ENCODE measurements at places on chromosomes 13 and 19.

DNA sequence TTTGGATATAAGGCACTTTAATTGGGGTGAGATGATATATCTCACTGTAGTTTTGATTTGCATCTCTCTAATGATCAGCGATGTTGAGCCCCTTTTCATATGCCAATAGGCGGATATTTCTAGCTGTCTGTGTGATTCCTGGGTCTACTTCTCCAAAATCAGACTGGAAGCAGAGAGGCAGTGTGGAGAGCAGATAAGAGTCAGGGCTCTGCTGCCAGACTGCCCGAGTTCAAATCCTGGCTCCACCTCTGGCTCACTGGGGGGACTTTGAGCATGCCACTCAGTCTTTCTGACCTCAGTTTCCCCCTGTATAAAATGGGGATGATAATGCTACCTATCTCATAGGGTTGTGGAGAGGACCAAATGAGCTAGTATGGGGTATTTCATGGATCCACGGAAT lies 24.0 kb upstream of the ACP7 start:
- no peak for DNase-seq

- DNase-seq, result no peak
Observed at GRCh38 chr19:8150998-8151766, 1.8 kb upstream of the FBN3 start.

- no peak for DNase-seq
Observed at GRCh38 chr13:114126789-114127472, 5.5 kb downstream of the RASA3 start.

- DNase-seq, result no peak
Observed at GRCh38 chr19:42042455-42043170, 27.4 kb downstream of the GRIK5 start.

GRCh38 chr13:26518451-26518959 lies 39.0 kb upstream of the WASF3 start:
- DNase-seq, result no peak

- DNase-seq, result no peak
Observed at GRCh38 chr13:50955241-50955640, 45.6 kb downstream of the RNASEH2B start.

GRCh38 chr19:19475849-19476828 lies 39.2 kb downstream of the TSSK6 start:
- no peak for DNase-seq

GRCh38 chr13:111919286-111919685 lies 147.7 kb upstream of the SOX1 start:
- no peak for DNase-seq

DNA sequence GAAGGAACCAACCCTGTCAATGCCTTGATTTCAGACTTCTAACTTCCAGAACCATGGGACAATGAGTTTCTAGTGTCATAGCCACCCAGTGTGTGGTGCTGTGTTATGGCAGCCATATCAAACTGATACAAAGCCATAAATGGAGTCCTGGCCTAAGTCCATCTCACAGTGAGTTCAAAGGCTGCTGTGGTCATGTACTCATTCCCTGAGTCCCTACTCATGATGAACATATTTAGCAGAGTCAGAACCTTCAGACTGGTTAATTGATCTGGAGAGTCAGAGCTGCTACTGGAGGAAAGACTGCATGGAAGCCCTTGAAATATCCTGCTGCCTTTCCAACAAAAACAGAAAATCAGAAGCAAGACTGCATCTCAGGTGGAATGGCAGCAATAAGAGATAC lies 39.2 kb upstream of the CSNK1A1L start:
- no peak for DNase-seq

Measured in stimulated activated CD4-positive, alpha-beta T cell treated with anti-CD3 and anti-CD28 coated beads, Interleukin-1b, Interleukin-23, amount 100 ng/mL, for 48 hours (primary cell).